ENCODE measurements at places on chromosomes 6 and 20. TPM values are rescaled to one million over a fixed set of nuclear protein-coding genes. Genes with fewer than 3 reads are reported as not detected.

DNA sequence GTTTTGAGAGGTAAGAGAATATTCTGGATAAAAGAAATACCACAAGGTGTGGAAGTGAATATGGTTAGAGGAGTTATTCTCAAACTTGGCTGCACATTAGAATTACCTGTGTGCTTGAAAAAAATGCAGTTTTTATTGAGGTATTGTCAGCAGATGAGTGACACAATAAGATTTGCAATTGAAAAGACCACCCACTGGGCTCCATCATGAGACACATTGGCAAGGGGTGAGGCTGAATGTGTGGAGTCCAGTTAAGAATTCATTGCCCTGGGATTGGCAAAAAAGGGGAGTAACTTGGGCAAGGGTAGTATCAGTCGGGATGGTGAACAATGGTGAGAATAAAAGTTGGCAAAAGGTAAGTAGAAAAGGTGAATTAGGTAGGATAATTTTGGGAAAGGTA is 63.5 kb downstream of the MEI4 start:
- DNase-seq = no peak

BNIP5 gene
- total RNA-seq = 0.29 TPM

GRCh38 chr6:35728683-35729678 is 7.9 kb upstream of the ARMC12 start:
- no peak for DNase-seq

RIN2 gene
- 17.3 TPM for total RNA-seq

C6orf141 gene
- total RNA-seq = 2.7 TPM

- DNase-seq = peak; percentile 86
These were observed 51.4 kb upstream of the SAYSD1 start for GRCh38 chr6:39166189-39166911.

- DNase-seq = no peak
These were observed 185.9 kb downstream of the DOK5 start for GRCh38 chr20:54661265-54661664.

ULBP2 gene
- 0.34 TPM for total RNA-seq

GRCh38 chr6:37218511-37218910 is 39.1 kb upstream of the TBC1D22B start:
- no peak for DNase-seq

DNA sequence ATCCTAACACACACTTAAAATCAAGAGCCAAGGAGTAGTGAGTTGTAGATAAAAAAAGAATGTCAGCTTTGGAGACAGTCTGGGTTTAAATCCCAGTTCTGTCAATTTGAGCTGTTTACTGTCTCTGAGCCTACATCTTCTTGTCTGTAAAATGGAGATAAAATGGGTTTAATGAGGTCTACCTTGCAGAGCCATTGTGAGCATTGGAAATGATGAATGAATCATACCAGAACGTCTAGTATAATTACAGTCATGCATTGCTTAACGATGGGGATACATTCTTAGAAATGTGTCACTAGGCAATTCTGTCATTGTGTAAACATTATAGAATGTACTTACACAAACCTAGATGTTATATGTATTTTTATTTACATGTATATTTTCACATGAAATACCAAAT is 17.6 kb upstream of the SGK2 start:
- DNase-seq = no peak

GRCh38 chr6:114430534-114431124 is 87.8 kb upstream of the HS3ST5 start:
- DNase-seq = no peak

SLC22A16 gene
- total RNA-seq = not detected

DNA sequence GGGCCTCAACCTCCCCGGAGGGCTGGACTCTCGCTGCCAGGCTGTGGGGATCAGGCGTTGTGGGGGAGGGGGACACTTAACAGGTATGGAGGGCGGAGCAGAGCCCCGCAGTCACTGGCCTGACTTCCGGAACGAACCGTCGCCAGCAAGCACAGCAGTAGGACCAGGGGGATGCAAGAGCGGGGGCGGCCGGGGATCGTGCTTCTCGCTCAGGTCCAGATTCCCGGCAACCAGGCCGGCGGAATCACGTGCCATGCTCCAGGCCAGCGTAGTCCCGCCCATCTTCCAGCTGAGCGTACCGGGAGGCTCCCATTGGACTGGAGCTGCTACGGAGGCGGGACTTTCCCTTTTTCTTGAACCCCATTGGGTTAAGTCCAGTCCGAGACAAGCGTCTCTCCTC is 10.0 kb upstream of the POU5F1 start:
- peak; percentile 80 for DNase-seq

TOX2 gene
- 0.51 TPM for total RNA-seq

- DNase-seq = no peak
These were observed 83.4 kb downstream of the JARID2 start for GRCh38 chr6:15329197-15329671.

COX4I2 gene
- 0.28 TPM for total RNA-seq

DNA sequence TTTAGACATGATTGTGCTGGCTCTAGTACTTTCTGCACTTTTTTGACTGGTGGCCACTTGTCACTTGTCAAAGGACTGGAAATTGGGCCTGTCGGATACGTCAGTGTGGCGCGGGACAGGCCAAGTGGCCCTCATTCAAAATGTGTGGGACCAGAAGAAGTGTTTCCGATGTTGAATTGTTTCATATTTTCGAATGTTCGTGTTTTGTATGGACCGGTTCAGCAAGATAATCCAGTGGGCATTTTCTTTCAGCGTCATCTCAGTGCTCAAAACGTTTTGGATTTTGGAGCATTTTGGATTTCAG is 3.5 kb downstream of the KIF25 start:
- no peak for DNase-seq

SEL1L2 gene
- total RNA-seq = not detected

DNA sequence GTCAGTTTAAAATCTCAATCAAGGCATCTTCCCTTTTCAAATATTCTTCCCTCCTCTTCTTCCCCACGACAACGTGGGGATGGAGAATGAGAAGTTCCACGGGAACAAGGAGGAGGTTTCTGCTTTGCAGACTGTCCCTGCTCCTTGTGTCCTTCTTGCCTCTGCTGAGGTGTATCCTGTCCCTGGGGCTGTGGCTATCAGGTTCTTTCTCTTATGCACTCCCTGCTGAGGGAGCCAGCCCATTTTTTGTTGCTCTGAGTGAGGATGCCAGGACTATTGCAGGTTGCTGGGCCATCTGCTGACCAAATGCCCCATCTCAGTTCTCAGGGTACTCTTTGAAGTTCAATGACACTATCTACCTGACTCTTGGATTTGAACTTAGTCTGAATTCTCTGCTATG is 533.6 kb downstream of the RNF144B start:
- DNase-seq = no peak

TSPO2 gene
- not detected for total RNA-seq

IL17F gene
- total RNA-seq = not detected

C6orf15 gene
- not detected for total RNA-seq

ZNF391 gene
- 2.4 TPM for total RNA-seq

DNA sequence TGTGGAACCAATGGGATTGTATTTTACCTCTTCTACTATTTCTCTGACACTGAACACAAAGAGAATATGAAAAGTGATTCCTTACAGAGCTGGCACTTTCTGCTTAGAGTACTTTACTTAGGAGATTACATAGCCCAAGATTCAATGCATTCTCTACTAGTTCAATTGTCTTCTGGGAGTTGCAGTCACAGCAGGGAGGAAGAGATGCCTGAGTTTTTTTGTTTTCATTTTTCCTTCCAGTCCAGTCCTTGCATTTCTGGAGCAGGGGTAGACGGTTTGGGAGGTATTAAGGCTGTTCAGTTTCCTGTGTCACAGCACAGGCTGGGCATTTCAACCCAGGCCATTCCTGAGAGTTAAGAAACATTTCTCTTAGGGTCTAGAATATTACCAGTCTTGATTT is 42.0 kb upstream of the SLC2A12 start:
- no peak for DNase-seq

- DNase-seq = no peak
These were observed 111.8 kb downstream of the ATG5 start for GRCh38 chr6:106213660-106214289.

- DNase-seq = no peak
These were observed 66.8 kb downstream of the TBC1D7 start for GRCh38 chr6:13261464-13261994.

DNA sequence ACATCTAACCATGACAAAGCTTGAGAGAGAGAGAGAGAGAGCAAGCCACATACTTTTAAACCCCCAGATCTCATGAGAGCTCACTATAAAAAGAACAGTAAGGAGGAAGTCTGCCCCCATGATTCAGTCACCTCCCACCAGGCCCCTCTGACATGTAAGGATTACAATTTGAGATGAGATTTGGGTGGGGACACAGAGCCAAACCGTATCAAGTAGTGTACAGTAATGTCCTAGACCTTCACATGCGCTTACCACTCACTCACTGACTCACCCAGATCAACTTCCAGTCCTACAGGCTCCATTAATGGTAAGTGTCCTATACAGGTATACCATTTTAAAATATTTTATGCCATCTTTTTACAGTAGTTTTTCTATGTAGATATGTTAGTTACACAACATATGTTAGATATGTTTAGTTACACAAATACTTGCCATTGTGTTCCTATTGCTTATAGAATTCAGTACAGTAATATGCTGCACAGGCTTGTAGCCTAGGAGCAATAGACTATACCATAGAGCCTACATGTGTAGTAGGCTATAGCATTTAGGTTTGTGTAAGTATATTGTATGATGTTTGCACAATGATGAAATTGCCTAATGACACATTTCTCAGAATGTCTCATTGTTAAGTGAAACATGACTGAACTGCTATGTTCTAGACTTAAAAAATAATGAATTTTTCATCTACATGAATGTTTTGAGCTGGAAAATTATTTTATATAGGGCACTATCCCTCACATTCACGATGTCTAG is 11.7 kb downstream of the TSPYL1 start:
- no peak for DNase-seq

- no peak for DNase-seq
These were observed 322.8 kb downstream of the FARS2 start for GRCh38 chr6:5584078-5584482.

- DNase-seq = no peak
These were observed 403.4 kb downstream of the SYNE1 start for GRCh38 chr6:152233547-152234320.

LRFN2 gene
- total RNA-seq = 0.54 TPM

Measured in pancreas (tissue), 10 donors.